ENCODE measurements at places on chromosomes 6 and 20.

- DNase-seq: no peak
Measured at GRCh38 chr6:12119085-12119588, 107.0 kb downstream of the HIVEP1 start.

GRCh38 chr6:43221046-43221972 lies 8.0 kb downstream of the DNPH1 start:
- DNase-seq: no peak

DNA sequence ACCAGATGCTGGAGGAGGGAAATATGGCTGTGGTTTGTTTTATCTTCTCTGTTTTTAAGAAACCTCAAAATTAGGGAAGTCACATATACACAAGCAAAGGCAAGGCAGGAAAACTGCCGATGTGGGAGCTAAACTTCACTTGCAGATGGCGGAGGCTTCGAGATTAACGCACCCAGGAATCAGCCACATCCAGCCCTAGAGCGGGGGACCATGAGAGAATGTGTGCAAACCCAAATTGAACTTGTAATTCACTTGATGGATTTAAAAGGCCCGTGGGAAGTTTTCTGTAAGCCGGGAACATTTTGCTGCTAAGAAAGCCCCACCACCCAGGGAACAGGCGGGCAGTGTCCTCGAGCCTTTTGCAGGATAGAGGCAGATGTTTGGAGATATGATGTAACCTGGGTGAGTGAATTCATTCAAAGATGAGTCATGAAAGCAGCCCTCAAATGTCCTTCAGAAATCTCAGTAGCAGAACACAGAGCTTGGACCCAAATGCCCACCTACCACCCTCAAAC lies 39.9 kb downstream of the PREX1 start:
- no peak for DNase-seq

DNA sequence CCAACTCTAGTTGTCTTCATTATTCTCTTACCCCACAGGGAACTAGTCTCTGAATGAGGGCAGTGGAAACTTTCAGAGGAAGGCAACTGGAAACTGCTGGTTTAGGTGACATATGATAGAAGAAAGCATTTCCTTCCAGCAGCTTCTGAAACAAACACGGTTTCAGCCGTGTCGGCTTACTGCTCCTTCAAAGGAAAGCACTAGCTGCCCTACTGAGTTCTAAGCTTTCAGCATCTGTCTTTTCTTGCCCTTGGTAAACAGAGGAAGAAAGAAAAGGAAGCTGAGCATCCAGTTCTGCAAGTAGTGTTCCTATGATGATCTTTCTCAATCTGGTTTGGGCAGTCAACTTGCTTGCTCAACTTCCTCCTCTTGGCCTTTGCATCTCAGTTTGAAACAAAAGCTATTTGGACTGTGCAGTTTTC lies 117.5 kb upstream of the CEP85L start:
- DNase-seq: peak; percentile 55

DNA sequence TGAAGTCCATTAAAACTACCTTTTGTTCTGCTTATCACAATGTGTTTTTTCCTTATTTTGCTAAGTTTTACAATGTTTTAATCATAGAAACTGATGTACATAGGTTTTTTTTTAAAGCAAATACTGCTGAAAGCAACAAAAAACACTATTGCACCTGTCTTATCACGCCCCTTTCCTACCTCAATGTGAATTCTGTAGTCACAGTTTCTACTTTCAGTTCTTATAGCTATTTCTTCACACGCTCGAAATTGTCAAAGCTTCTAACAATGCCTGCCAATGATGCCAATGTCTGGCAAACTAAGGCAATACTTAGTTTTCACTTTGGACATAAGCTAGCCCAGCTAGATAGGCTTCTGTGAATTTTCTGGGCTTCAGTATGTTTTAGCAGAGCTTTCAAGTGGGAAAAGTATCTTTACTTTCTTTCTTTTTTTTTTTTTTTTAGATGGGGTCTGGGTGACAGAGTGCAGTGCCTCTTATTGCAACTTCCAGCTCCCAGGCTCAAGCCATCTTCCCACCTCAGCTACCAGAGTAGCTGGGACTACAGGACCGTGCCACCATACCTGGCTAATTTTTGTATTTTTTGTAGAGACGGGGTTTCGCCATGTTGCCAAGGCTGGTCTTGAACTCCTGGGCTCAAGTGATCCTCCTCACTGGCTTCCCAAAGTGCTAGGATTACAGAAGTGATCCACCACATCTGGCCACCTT lies 85.5 kb upstream of the HTR1B start:
- no peak for DNase-seq
